ENCODE measurements at places on chromosomes 1 and 21.

- DNase-seq, result no peak
These were observed 870.7 kb upstream of the ADGRL2 start for GRCh38 chr1:80929868-80930508.

GRCh38 chr1:231695439-231696255 is 69.1 kb downstream of the DISC1 start:
- no peak for DNase-seq

DNA sequence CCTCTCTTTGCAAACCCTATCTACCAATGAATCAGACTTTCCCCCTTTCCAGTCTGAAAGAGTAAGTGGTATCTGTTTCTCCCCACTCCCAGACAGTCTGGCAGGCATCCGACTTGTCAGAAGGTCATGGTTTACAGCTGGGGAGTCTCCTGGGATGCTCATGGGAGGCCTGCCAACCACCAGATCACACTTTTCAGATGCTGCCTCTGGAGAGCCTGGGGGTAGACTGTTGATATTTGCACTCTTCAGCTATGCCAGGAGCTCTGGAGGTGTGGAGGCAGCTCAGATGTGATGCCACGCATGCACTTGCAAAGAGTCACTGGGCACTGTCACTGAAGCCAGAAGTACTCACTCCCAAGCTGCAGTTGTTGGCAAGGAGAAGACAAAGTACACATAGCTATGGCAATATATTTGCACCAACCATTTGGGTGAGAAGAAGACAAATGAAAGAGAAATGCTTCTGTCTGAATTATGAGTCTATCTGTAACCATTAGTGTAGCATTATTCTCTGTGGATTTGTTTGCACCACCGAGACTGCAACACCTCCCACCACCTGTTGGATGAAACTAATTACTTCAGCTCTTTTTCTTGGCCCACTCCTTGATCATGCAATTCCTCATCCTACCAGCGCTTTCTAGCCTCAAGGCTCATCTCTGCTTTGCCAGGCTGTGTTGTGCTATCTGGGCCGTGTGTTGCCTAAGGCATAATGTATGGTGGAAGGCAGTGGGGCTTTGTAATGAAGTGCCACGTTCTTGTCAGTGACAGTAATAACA is 133.0 kb upstream of the SPAG17 start:
- DNase-seq, result no peak

- DNase-seq, result no peak
These were observed 1131.8 kb upstream of the TMPRSS15 start for GRCh38 chr21:19535356-19535755.

- peak; percentile 91 for DNase-seq
These were observed at the start of gene TLR5 for GRCh38 chr1:223142795-223143536. TSS of gene TLR5 (minus strand) at chr1:223143248. CDS start at chr1:223113031, 30,217 bp downstream.

Data from inflammatory macrophage (primary cell).